ENCODE measurements at places on chromosomes 16 and 17.
A peak's percentile ranks its signal among the peaks of the same experiment; 100 is the strongest.

- no peak for DNase-seq
These were observed at the start of gene TNFRSF17 for GRCh38 chr16:11964761-11965551. TNFRSF17 (plus strand) TSS chr16:11965210; CDS start chr16:11965325, 115 bp downstream.

DNA sequence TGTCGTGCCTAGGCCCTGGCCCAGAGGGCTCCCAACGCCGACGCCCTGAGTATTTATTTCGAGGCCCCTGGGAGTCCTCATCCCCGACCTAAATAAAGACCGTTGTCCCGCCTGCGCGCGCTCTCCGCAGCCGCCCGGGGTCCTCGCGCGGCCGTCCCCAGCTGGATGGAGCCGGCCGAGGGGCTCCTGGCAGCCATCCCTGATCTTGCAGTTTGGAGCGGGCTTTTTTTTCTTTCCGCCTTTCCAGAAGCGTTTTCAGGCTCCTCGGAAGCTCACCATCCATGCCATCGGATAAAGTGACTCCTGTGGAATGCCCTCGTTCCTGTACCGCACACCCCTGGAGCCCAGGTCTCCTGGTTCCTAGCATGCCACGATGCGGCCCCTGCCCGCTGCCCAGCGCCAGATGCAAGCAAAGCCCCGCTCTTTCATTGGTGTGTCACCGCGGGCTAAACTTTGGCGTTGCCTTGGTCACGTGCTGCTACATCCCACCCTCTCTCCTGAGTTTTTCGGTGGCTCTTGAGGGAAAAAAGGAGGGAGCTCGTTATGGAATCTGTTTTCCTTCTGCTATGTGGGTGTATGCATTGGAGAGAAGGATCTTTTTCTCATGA is 716 bp downstream of the TMEM94 start:
- DNase-seq, result peak; percentile 73

DNA sequence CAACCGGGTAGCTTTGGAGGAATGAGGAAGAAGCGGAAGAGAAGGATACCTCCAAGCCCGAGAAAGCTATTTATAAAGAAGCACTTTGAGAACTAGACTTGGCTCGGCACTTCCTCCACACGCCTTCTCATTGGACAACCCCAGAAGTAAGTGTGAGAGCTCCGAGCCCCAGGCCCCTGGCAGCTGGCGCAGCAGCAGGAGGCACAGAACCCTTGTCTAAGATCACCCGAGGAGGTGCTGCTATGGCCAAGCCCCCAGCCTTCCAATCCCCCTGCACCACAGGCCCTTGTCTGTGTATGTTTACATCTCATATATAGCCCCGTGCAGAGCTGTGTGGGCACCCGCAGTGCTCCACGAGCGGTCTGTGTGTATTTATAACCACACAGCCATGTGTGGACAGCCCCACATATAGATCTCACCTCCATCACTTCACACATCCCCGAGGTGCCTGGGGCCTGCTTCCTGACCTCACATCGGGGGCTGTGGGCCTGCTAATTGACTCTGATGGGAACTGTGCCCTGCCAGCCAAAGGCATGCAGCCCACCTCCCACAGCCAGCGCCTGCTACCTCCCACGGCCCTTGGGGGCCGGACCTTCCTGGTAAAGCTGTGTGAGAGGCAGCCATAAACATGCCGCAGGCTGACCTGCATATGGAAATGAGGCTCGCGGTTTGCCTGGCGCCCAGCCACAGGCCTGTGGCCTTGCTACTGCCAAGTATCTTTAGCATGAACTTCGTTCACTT is 96.1 kb downstream of the C17orf67 start:
- DNase-seq, result no peak

DNA sequence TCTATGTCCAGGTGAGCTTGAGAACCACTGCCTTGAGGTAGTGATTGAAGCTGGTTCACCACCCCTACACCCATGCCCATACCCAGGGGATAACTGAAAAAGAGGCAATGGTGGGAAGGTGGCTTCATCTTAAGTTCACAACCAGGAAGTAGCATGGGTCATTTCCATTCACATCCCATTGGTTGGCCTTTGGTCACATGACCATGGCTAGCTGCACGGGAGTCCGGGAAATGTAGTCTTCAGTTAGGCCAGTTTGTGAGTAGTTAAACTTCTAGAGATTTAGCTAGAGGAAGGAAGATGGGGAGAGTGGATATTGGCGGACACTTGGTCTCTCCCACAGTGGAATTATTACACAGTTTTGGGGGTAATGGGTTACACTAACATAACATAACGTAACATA is 92.9 kb downstream of the RGS9 start:
- no peak for DNase-seq

GRCh38 chr17:31564291-31564690 is 172.8 kb downstream of the RAB11FIP4 start:
- no peak for DNase-seq

DNA sequence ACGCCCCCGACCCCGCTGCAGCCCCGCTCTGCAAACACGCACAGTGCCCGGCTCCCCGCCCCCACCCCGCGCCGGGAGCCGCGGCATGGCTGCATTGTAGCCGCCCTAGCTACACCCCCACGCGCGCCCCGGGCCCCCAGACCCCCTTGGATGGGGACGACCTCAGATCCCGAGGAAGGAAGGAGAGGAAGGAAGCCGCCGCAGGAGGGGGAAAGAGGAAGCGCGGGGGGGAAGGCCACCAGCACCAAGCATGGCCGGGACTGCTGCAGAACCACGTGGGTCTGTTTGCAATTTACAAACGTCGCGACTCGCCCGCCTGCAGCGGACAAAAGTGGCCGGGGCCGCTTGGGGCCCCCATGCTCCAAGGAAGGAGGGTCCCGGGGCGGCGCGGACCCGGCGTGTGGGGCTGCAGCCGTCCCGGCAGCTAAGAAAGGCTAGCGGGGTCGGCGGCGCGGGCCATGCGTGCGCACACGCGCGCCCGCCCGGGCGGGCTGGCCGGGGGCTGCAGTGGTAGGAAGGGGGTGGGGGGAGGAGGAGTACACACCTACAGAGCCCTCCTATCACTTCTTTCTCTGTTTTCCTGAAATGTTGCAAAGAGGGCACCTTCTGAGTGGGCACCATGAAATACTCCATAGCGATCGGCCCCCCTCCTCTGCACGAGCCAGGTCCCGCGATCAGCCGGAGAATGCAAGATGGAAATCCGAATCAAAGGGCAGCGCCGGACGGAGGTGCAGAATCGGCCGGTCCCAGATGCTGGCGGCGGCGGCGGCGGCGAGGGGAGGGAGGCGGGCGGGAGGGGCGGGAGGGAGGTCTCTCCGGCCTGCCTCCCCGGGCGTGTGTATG is 488 bp downstream of the TFAP4 start:
- peak; percentile 74 for DNase-seq

DNA sequence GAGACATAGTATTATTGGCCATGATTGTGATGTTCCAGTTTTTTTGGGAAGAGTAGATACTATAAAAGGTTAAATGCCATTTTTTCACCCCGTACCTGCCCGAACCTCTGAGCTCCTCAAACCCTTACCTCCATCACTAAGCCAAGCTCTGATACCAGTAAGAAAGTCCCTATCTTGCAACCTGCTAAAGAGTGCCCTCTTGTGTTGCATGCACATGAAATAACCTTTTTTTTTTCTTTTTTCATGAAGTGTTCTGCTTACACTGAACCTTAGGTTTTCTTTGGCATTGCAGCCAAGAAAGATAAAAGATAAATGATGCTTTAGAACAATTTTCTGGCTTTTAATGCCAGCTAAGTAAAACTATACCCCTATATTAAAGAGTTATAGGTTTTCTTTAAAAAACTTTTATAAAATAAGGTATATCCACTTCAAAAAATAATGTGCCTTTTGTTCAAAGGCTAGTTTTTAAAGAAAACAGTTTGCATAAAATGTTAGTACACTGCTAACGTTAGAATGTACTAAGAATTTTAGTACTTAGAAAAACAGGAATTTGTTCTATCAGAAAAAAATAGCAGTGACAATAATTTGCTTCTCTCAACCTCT is 295.3 kb upstream of the PMFBP1 start:
- DNase-seq, result peak; percentile 64

- DNase-seq, result no peak
These were observed 48.7 kb upstream of the FOXJ1 start for GRCh38 chr17:76189741-76190140.

DNA sequence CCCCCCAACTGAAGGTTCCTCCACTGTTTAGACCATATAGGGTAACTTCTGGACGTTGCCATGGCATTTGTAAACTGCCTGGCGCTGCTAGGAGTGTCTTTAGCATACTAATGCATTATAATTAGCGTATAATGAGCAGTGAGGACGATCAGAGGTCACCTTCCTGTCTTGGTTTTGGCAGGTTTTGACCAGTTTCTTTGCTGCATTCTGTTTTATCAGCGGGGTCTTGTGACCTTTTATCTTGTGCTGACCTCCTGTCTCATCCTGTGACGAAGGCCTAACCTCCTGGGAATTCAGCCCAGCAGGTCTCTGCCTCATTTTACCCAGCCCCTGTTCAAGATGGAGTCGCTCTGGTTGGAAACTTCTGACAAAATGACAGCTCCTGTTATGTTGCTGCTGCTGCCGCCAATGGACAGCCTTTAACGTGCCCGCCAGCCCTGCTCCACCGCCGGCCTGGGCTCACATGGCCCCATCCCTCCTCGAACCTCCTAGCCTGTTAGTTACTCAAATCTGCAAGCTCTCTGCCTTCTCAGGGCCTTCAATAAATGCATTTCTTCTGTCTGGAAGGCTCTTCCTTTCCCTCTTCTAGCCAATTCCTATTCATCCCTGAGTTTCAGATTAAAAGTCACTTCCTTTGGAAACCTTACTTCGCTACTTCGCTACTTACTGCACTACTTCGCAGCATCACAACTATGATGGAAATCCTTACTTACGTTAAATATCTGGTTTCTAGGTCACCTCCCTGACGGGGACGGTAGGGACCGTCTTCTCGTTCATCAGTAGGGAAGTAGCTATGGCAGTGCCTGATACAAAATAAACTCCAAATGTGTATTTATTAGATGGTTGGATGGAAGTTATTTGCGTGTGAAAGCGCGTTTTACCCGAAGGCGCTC is 640 bp upstream of the NAGLU start:
- no peak for DNase-seq

Measured in neural progenitor cell (in vitro differentiated cells).